Esophagus muscularis mucosa (tissue), 4 donors: ENCODE measurements at places on chromosomes 12 and 14.

GRCh38 chr12:95837240-95838038, 21.3 kb upstream of the SNRPF start:
- no peak for DNase-seq

DNA sequence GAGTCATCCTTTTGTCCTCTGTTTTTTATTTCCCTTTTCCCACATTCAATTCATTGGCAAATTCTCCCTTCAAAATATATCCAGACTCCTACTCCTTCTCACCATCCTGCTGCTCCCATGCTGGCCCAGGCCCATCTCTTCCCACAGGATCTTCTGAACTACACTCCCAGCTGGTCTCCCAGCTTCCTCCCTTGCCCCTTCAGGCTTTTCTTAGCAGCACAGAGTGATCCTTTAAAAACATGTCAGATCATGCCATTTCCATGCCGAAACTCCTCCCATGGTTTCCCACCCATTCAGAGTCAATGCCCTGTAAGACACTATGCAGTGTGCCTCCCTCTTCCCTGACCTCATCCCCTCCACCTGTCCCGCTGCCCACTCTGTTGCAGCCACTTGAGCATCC, 2.4 kb upstream of the KRT84 start:
- no peak for DNase-seq

DNA sequence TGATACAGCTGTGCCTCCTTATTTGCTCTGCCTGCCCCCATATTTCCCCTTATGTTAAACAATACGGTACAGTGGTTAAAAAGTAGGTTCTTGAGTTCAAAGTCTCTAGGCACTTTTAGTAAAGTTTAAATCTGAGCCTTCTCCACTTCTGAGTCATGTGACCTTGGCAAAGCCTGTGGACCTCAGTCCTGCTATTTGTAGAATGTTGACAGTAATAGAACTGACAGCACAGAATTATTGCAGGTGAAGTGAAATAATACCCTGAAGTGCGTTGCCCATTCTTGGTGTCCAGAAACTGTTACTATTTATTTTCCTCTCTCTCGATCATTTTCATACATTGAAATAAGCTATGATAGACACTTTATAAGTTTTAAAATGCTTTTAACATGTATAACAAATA, 499.7 kb downstream of the EGLN3 start:
- no peak for DNase-seq

GRCh38 chr12:10211940-10212738, 538 bp upstream of the GABARAPL1 start:
- DNase-seq = peak; percentile 98

GRCh38 chr14:93331002-93331727, 1.7 kb downstream of the BTBD7 start:
- no peak for DNase-seq

DNA sequence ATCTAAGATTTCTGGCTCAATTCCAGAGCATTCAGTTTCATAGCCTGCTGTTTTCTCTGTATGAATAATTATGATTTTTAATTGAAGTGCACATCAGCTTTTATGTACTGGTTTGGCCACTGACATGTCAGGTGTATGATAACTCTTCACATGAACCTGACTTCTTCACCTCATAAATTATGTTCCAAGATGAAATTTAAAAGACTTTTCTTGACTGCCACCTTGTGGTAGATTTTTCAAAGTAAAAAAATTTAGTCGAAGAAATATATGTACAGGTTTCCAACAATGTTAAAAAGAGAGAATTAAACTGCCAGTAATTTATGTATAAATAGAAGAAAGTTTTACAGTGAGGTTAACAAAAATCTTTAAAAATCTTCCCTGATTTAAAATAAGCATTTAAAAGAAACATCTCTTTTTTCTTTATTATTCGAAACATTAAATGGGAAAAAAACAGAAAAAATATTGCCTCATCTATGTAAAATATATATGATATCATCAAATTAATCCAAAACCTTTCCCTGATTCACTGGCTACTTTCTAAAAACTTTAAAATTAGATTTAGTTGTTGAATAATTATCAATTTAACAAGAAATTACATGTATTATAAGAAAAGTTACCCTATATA, 124.9 kb upstream of the ATXN7L3B start:
- DNase-seq = no peak

- no peak for DNase-seq
Observed at GRCh38 chr12:6224550-6224949, 24.4 kb downstream of the CD9 start.

- no peak for DNase-seq
Observed at GRCh38 chr14:49909016-49909415, 16.1 kb downstream of the ARF6 start.

GRCh38 chr14:57212919-57213318, 55.8 kb downstream of the EXOC5 start:
- no peak for DNase-seq

GRCh38 chr14:100340423-100340813, 17.3 kb downstream of the SLC25A47 start:
- no peak for DNase-seq

- DNase-seq = no peak
Observed at GRCh38 chr14:100790502-100791347, 35.2 kb upstream of the MEG3 start.

- DNase-seq = no peak
Observed at GRCh38 chr14:56244138-56244789, 126.1 kb downstream of the PELI2 start.

- no peak for DNase-seq
Observed at GRCh38 chr12:120668091-120668867, 18.7 kb upstream of the MLEC start.

- no peak for DNase-seq
Observed at GRCh38 chr14:52314595-52315354, 663 bp downstream of the PTGER2 start.

- DNase-seq = no peak
Observed at GRCh38 chr12:106247674-106248311, at the start of gene CKAP4. CKAP4 (minus strand) TSS chr12:106248020; CDS start chr12:106247851, 169 bp downstream.

DNA sequence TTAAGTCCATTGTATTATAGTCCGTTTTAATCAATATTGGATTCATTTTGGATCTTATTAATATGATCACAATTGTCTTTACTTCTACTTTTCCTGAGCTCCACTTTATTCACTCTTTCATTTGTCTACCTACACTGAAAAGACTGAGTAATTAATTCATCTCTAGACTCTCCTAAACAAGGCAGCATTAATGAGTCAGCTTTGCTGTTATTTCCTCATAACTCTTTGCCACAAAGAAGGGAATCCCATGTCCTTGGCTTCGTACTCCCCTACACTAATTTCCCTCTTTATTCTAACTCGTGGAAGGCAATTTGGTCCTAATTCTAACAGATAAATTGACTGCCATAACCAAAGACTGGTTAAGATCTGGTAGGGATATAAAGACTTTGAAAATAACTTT, 91.9 kb downstream of the ARMH4 start:
- no peak for DNase-seq

DNA sequence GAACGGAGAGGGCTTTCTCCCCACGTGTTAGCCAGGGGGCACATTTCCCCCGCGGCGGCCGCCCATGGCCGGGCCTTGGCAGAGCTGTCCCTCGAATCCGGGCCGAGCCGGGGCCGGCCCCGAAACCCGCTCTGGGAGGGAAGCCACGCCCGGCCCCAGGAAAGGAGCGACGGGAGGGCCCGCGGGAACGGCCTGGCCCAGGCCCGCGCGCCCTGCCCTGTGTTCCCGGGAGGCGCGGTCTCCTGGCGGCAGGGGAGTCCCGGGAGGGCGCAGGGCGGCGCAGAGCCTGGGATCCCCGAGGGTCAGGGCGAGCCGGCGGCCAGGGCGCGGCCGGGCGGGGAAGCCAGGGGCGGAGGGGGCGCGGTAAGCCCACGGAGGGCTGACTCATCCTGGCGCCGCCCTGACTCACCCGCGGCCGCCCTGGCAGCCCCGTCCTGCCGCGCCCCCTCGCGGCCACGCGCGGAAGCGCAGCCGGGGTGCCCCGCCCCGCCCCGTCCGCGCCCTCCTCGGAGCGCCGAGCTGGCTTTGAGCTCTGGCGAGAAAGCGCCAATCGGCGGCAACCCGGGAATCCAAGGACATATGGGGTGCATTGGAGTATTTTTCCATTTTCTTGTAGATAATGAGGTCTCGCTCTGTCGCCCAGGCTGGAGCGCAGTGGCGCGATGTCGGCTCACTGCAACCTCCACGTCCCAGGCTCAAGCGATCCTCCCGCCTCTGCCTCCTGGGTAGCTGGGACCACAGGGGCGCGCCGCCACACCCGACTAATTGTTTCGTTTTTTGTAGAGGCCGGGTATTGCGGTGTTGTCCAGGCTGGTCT, 31.8 kb upstream of the PLEKHG6 start:
- no peak for DNase-seq

GRCh38 chr12:131608740-131609690, 101.9 kb upstream of the SFSWAP start:
- DNase-seq = peak; percentile 94

- DNase-seq = no peak
Observed at GRCh38 chr14:71426001-71426400, 506.2 kb upstream of the RGS6 start.

- DNase-seq = no peak
Observed at GRCh38 chr12:108560752-108561719, at the start of gene SART3. SART3 (minus strand) TSS chr12:108561173; CDS start chr12:108561154, 19 bp downstream.

- no peak for DNase-seq
Observed at GRCh38 chr14:96072076-96072475, 32.9 kb downstream of the C14orf132 start.

- DNase-seq = no peak
Observed at GRCh38 chr12:87758271-87758670, 270.9 kb downstream of the C12orf50 start.

- no peak for DNase-seq
Observed at GRCh38 chr12:43105426-43105981, 446.5 kb downstream of the ADAMTS20 start.

DNA sequence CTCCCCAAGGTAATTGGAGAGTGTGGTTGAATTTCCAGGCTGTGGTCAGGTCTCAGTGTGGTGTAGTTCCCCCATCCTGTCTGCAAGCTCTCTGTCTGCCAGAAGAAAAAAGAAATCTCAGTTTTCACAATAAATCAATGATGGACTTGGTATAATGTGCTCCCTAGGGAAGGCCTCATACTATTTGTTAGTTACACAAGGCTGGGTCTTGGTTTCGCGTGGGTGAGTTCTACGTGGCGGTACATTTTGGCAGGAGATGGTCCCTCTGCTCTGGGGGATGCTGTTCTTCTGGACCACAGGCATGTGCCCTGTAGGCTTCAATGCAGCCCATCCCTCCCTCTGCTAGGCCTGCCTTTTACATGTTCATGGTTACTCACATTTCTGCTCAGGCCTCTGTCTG, 206.4 kb upstream of the PELI2 start:
- DNase-seq = no peak

GRCh38 chr14:94903883-94904282, 134.0 kb upstream of the GSC start:
- DNase-seq = no peak
